ENCODE measurements at places on chromosomes 11 and 22.

GRCh38 chr11:122334546-122335339 lies 218.7 kb upstream of the BLID start:
- DNase-seq = no peak

DNA sequence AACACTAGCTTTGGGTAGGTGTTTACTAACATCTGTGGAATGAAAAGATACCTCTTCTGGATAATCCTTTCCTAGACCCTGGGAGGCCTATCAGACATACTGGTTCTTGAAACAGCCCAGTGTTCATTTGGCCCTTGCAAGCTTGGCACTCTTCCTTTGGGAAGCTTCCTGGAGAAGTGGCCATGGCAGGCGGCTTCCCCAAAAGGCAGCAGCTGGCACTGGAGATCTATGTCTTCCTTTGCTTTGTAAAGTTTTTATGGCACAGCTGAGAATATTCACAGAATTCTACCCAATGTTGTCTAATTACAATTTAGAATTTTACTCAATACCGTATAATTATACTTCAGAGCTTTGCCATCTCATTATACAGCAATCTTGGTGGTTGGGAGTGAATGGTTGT lies 199.2 kb upstream of the C11orf87 start:
- DNase-seq = peak; percentile 88

DNA sequence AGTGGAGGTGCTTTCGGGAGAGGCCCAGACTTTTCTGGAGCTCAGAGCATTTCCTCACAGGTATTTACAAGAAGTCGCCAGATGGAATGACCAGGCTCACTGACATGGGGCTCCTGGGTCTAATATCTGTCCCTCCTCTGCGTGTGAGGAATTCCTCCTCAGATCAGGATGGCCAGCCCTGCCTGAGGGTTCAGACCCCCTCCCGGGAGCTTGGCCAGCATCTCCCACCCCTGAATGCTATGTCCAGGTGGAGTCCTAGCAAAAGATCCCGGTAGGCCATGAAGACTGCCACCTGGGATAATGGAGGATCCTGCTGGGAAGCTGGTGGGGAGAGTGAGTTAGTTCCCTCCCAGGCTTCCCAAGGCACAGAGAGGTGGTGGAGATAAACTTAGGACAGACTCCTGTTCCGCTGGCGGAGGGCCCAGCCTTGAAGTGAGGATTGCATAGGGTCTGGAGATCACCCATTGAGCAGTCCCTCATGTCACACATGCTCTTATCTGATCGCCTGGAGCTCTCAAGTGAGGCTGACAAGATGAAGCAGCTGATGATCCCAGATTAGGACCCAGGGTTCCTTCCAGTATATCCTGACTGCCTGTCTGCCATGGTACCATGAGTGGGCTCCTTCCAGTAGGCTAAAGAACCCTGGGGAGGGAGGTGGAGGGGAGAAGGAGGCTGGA lies 5.7 kb downstream of the OAF start:
- no peak for DNase-seq

GRCh38 chr11:128415539-128415938 lies 171.8 kb downstream of the ETS1 start:
- no peak for DNase-seq

DNA sequence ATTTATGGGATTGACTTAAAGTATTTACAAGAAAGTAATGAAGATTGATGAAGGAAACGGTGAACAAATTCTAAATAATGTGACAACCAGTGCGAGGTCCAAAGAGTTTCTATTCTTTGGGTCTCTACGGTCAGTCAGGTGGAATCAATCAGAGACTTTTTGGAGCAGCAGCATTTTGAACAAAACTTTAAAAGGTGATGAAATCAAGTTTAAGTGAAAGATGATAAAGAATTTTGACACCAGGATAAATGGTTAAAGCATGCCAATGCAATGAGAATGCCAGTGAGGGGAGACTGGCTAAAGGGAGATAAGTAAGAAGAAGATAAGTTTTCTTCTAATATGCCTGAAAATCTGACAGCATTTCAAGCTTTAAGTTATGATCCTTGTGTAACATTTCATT lies 67.9 kb downstream of the DCUN1D5 start:
- DNase-seq = no peak

GRCh38 chr11:81241672-81242275 lies 1491.9 kb downstream of the FAM181B start:
- no peak for DNase-seq
